ENCODE measurements at places on chromosomes 3 and 15.
A peak's percentile ranks its signal among the peaks of the same experiment; 100 is the strongest.

DNA sequence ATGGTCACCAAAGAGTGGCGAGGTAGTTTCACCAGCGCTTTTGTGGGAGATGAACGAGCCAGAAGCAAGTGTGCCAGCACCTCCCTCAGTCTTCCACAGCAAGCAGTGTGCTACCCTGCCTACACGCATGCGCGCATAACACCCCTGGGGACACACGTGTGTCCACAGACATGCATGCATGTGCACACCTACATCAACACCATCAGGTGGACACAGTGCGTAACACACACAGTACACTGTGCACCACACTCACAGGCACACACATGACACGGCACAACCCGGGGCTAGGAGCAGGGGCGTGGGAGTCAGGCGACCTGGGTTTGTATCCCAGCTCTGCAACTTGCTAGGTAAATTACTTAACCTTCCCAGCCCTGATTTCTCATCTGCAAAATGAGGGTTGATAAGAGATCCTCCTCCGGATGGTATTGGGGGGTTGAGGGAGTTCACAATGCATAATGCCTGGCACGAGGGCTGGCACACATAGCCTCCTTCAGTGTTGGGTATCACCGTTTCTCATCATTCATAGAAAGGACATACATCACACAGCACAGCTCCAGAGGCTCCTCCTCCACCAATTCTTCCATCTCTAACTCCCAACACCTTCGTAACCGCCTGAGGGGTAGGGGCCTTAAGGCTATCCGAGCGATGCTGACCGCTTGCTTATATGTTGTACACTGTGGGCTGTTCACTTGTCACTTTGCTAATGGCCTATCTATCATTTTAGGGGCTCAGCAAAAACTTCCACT is 174.9 kb downstream of the SMAD6 start:
- DNase-seq: no peak

DNA sequence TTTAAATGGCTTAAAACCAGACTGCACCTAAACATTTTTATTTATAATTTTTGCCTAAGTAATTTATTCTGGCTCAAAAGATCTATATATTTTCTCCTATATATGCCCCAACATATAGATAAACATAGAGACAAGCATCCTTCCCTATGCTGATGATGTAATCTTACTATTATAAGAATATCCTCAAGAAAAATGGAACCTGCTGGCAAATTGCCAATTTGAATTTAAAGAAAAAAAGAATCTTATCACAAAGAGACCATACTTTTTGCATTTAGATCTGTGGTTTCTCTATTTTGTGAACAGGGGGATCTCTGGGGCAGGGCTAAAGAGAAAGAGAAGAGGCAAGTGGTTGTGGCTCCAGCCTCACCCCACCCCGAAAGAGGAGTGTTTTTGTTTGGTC is 107.2 kb upstream of the CMC1 start:
- DNase-seq: no peak

DNA sequence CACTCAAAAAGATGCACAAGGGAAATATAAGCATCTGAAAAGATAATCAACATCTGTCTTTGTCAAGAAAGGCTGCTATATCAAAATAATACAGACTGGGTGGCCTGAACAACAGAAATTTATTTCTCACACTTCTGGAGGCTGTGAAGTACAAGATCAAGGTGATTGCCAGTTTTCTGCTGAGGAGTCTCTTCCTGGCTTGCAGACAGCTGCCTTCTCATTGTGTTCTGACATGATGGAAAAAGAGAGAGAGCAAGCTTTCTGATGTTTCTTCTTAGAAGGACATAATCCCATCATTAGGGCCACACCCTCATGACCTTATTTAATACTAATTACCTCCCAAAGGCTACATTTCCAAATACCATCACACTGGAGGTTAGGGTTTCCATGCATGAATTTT is 1573.3 kb downstream of the SI start:
- no peak for DNase-seq

GRCh38 chr3:160134964-160135363 is 90.3 kb upstream of the C3orf80 start:
- peak; percentile 59 for DNase-seq

- no peak for DNase-seq
Observed at GRCh38 chr3:146705225-146705624, 100.1 kb upstream of the PLSCR5 start.

DNA sequence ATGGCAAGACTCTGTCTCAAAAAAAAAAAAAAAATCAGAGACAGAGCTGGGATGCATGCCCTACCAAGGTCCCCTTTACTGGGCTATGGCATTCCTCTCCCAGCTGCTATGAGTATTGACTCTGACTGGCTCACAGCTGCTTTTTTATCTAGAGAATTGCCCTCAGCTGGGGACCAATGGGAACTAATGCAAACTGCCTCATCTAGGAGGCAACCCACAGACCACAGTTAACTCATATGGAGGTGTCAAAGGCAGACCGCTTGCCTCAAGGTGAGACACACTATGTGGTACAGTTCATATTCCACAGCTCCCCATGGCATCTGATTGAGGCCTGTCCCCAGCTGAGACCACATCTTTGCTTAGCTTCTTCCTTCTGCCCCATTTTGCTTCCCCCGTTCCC is 183.5 kb upstream of the EOMES start:
- no peak for DNase-seq

DNA sequence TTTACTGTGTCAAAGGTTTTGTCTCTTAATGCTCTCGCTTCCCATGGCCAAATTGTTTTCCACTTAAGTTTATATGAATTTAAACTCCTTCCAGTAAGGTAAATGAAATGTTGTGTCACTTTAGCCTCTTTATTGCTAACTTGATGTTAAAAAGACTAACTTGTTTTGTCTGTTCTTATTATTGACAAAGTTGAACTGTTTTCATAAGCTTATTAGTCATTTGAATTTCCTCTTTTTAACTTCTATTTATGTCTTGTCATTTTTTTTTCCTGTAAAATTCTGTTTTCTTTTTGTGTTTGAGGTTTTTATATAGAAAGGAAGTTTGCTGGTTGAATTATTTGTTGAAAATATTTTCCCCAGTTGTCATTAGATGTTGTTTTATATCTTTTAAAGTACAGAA is 25.8 kb downstream of the FAM98B start:
- no peak for DNase-seq

DNA sequence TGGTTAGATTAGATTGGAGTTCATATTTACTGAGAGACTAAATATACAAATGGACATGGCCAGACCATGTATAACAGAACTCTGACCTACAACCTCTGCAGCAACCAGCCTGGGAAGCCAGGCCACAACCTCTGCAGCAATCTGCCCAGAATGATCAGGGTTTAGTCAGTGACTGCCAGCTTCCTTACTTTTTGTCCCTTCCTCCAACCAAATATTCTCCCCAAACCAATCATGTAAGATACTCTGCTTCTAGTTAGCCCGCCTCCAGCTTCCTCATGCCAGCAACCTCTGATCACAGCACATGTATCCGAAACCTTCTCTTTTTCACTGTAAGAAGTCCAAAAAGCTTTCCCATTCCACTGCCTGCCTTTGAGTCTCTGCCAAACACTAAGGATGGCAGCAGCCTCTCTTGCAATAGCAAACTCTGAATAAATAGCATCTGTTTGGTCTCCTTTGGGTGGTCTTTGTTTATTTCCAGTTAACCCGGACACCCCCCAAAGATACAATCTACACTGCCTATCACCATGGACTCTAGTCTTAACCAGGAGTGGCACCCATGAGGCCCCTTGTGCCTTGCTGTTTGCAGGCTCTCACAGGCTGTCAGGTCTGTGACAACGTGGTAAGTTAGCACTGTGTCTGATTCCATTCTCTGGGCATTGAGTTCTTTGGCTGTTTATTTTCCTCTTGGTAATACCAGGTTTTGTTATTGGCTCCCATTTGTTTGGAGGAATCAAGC is 102.2 kb downstream of the ERC2 start:
- DNase-seq: no peak

All from AG09319 (cell line).